ENCODE measurements at places on chromosomes 11 and 22.
A peak's percentile ranks its signal among the peaks of the same experiment; 100 is the strongest.

DNA sequence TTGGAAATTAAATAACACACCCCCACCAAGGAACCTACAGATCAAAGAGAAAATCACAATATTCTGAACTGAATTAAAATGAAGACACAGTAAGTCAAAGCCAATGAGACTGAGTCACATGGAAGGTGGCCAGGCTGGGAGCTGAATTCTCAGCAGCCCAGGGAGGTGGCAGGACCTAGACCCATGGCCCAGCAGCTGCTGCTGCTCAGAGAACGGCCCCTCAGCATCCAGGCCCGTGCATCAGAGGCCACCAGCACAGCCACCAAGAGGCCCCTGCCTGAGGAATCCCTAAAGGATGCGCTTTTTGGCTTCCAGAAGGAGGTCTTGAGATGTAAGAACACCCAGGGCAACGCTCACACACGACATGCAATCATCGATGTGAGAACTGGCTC lies 35.0 kb downstream of the TBX1 start:
- no peak for DNase-seq

GRCh38 chr22:45304971-45305370 lies 4.8 kb upstream of the FAM118A start:
- DNase-seq: no peak

DNA sequence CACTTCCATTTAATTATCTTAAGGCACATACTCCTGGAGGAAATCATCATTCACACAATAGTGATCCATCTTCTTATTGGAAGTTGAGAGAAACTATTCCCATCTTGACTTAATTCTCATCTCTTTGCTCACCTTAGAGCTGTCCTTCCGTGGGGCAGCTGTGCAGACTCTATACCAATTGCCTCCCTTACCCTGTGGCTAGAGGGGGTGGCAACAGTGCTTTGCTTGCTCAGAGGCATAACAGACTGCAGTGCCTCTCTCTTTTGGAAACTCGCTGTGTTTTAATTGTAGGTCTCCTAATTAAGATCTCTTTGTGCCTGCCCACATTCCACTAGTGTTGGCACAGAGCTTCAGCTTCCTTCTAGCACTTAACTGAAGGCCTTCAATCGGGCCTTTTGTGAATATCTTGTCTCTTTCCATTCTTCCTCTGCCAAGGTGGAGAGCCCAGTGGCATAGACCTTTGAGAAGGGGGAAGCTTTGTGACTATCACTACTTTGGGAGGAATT lies 5.5 kb downstream of the KMT2A start:
- peak; percentile 20 for DNase-seq

- DNase-seq: no peak
Measured at GRCh38 chr22:25406510-25407210, 157.8 kb upstream of the GRK3 start.
